AG04450 (cell line): ENCODE measurements at places on chromosomes 7 and 10.

GRCh38 chr10:62648921-62649320 is 155.6 kb upstream of the ADO start:
- DNase-seq = no peak

DNA sequence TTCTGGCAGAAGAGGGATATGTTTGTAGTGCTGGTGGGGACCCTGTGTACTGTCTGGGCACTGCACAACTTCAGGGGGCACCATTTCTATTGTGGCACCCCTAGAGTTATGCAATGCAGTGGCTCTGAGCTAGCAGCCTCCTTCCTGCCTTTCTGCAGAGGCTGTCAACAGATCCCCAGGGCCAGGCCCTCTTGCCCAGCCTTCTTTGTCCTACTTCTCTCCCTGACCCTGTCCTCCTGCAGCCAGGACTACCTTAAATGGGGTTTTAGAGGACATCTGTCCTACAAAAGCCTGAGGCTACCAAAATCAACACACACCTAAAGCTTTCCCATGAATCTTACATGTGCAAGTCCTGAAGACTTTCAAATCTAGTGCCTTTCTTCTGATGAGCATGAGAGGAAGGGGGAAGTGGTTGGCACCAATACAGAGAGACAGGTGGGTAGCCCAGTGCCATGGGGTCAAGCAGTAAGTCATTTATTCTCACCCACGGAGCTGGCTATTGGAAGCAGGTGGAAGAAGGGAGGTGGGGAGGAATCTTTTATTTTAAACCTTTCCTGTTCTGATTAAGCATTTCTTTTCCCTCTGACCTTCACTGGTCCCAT is 2.4 kb downstream of the SPOCK2 start:
- no peak for DNase-seq

DNA sequence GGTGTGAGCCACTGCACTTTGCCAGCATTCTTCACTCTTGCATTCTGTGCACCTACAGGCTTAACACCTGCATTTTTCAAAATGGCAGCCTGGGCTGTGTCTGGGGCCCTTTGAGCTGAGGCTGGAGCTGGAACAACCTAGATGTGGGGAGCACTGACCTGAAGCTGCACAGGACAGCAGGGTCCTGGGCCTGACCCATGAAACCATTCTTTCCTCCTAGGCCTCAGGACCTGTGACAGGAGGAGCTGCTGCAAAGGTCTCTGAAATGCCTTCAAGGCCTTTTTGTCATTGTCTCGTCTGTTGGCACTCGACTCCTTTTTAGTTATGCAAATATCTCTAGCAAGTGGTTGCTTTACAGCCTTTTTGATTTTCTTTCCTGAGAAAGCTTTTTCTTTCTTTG is 82.3 kb downstream of the INPP5A start:
- no peak for DNase-seq

- no peak for DNase-seq
These were observed 84.9 kb upstream of the GATA3 start for GRCh38 chr10:7969623-7970022.

GRCh38 chr10:123518765-123519164 is 147.4 kb upstream of the GPR26 start:
- DNase-seq = no peak

- no peak for DNase-seq
These were observed 39.3 kb upstream of the RSU1 start for GRCh38 chr10:16856567-16856966.

GRCh38 chr7:99121496-99122021 is 22.3 kb downstream of the SMURF1 start:
- no peak for DNase-seq

DNA sequence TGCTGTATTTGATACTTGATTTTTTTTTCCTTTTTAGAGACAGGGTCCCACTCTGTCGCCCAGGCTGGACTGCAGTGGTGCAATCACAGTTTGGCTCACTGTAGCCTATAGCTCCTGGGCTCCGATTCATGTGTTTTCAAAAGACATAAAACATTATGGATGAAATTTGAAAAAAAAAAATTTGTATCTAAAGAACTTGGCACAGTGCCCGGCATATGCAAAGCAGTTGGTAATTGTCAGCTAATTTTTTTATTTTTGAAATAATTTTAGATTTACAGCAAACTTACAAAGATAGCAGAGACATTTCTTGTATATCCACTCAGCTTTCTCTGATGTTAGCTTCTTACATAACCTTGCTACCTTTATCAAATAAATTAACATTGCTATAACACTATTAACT is 20.3 kb upstream of the SAMD8 start:
- no peak for DNase-seq
